GOT3 (cell line): ENCODE measurements at places on chromosomes 2 and 18.

- DNase-seq: no peak
Measured at GRCh38 chr2:5372141-5372540, 320.0 kb upstream of the SOX11 start.

- no peak for DNase-seq
Measured at GRCh38 chr18:64713284-64713683, 564.4 kb upstream of the LINC00305 start.

DNA sequence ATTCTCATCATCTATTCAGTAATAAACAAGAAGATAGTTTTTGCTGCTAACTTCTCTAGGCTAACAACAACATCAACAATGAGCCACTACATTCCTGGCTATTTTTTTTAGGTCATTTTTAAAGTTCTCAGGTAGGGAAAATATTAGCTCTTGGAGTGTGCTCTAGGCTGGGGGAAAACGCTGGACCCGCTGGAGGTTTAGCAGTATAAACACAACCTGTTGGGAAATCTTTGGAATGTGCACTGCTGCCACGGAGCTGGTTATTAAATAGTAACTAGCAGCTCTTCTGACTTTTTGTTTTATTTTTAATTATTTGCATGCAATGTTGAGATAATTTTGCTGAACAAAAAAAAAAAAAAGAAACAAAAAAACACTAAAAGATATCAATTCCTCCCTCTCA lies 892.1 kb upstream of the ACVR2A start:
- DNase-seq: no peak

- no peak for DNase-seq
Measured at GRCh38 chr2:126802774-126803433, 95.8 kb upstream of the TEX51 start.

DNA sequence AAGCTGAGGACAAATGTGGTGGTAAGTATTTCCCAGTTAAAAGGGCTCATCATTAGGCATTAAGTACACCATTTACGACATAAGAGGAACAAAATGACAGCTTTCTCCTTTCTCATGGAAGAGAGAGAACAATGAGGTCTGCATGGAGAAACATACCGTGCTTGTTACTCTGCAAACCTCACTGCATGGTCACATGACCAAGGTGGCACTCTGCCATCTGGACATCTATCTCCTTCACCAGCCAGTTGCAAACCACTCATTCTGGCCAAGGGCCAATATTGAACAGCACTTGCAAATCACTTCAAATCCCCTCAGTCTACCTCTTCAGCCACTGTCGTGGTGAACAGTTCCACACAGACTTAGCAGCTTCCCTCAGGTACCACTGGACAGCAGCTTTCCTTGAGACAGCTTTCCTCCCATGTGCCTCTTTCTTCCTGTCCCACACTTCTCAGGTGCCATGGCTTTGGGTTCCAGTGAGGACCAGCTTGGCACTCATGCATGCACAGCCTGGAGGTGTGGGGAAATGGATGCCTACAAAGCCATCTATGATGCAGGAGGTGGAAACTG lies 29.5 kb upstream of the DPP4 start:
- DNase-seq: no peak

GRCh38 chr2:117855886-117856285 lies 41.4 kb downstream of the DDX18 start:
- no peak for DNase-seq

DNA sequence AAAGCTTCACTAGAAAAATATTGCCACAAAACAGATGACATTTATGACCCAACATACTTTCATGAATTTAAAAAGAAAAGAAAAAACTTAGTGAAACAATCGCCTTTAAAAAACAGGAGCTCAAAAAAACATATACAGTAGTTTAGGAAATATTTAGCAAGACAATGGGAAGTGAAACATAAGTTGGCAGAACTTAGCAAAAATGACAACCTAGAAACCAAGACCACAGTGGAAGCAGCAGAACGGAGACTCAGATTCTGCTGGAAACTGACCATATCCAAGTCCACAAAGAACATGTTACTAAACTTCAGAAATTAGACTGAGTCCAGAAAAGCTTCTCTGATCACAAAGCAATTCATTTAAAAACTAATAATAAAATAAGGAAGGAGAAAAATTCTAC lies 41.8 kb upstream of the CTAGE1 start:
- DNase-seq: no peak

GRCh38 chr2:86628091-86628522 lies 4.4 kb upstream of the RNF103 start:
- no peak for DNase-seq

GRCh38 chr2:215590010-215590745 lies 154.3 kb upstream of the FN1 start:
- no peak for DNase-seq

DNA sequence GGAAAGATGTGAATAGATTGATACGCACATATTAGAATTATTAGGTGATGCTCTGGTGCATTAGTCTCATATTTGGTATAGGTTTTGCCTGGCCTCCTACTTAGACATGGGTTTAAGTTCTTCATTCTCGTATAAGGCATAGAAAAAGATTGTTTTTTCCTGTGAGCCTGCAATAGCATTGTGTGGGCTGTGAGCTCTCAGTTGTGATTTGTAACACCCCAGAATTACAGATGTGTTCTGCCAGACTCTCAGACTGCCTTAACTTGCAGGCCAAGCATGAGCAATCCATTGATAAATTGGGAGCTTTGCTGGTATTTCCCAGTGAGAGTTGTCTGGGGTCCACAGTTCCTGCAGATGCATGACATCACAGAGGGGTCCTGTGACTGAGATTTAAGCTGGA lies 95.7 kb downstream of the MAPRE2 start:
- no peak for DNase-seq

GRCh38 chr2:136444323-136444722 lies 321.0 kb upstream of the THSD7B start:
- DNase-seq: no peak

DNA sequence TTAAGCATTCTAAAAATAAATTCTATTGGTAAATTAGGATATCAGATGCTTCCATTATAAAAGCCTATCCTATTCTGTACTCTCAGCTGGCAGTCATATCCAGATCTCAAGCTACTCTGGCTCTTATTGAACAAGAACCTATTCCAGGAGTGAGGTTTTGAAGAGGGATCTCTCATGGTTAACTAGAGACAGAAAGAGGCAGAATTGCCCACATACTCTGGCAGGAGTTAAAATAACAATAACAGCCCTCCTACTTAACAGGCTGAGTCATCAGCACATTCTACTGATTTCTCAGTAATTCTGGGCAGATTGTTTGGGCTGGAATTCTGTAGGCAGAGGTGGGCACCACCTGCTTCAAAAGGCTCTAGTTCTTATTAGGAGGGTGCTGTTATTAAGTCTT lies 142.0 kb upstream of the UNC80 start:
- no peak for DNase-seq

DNA sequence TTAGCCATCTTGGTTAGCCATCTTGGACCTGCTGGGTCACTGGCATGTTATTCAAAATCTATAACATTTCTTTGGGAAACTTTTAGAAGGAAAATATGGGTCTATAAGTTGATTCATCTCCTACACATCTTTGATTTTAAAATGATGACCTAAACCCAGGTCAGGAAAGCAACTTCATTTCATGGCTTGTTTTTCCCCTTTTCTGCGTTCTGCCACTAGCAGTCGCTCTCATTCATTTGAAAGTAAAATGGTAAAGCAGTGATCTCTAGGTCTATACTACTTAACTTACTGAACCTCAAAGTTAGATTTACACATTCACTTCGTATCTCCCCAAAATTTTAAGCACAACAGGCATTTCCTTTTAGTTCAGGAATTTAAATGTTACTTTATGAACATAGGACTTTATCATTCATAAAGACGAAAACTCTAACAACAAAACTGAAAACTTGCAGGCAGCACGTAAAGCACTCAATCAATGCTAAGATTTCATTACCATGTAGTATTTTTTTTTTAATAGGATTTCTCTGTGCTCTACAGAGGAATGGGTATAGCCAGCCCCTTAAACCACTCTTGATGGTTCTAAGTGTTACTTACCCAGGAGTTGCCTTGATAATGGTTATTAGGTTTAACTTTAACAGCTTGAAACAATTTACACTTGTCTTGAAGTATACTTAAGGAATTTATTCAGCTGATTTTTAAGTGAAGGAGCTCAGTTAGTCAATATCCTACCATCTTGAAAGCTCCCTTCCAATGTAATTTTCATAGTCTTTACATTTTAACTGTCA lies 62.5 kb downstream of the GORASP2 start:
- DNase-seq: no peak

GRCh38 chr2:136765256-136766072 lies at the start of gene THSD7B:
THSD7B (plus strand) TSS chr2:136765545; CDS start chr2:136882179, 116,634 bp downstream.
- no peak for DNase-seq

DNA sequence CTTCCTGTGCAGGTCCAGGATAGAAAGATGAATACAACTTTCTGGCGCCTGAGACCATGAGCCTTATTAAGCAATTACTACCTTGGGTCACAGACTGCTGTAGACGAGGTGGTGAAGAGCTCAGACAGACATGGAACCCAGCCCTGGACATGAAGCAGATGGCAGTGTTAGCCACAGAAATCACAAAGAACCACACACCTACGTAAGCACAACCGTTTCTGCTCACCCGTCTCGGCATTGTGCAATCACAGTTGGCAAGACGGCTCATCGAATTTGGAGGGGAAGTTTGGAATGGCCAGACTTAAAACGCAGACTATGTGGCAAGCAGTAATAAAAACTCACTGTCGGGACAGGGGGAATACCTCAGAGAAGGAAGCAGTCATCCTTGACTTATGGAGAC lies 24.3 kb upstream of the ASPRV1 start:
- DNase-seq: no peak

DNA sequence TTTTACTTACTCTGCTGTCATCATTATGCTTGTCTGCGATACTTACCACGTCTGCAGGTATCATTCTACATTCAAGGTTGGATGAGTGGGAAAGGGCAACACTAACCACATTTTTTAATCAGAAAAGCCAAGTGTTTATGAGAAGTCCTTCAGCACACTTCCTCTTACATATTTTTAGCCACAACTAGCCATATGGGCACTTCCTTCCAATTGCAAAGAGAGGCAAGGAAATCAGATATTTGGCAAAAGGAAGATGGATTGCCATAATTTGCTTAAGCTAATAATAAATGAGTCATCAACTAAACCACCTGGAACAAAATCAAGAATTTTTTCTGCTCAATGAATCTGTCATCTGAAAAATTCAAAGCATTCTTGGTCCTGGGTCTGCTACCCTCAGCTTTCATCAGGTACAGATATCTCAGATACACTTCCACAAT lies 16.7 kb upstream of the MRO start:
- no peak for DNase-seq

DNA sequence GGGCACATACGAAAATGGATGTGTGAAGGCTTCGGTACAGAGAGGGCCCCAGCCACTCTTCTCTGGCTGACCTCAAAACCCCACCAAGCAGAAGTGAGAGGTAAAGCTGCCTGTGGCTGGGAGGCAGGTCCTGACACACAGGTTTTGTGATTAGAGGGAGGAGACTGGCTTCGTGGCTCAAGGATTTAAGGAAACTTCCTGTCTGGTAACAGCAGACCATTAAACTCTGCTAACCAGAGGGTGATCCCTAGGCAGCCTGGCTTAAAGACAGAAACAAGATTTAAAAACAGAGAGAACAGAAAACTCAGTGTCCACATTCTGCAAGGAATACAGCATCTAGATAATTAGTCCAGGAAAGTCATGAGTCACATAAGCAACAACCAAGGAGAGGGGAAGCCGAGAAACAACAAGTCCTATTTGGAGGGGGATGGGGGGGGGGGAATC lies 101.9 kb downstream of the NFATC1 start:
- no peak for DNase-seq

DNA sequence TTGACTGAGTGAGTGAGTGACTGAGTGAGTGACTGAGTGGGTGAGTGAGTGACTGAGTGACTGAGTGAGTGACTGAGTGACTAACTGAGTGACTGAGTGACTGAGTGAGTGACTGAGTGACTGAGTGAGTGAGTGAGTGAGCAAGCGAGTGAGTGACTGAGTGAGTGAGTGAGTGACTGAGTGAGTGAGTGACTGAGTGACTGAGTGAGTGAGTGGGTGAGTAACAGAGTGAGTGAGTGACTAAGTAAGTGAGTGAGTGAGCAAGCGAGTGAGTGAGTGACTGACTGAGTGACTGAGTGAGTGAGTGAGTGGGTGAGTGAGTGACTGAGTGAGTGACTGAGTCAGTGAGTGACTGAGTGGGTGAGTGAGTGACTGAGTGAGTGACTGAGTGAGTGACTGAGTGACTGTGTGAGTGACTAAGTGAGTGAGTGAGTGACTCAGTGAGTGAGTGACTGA lies 11.9 kb downstream of the MAL start:
- DNase-seq: no peak

GRCh38 chr18:519019-519879 lies 18.7 kb upstream of the COLEC12 start:
- DNase-seq: no peak

DNA sequence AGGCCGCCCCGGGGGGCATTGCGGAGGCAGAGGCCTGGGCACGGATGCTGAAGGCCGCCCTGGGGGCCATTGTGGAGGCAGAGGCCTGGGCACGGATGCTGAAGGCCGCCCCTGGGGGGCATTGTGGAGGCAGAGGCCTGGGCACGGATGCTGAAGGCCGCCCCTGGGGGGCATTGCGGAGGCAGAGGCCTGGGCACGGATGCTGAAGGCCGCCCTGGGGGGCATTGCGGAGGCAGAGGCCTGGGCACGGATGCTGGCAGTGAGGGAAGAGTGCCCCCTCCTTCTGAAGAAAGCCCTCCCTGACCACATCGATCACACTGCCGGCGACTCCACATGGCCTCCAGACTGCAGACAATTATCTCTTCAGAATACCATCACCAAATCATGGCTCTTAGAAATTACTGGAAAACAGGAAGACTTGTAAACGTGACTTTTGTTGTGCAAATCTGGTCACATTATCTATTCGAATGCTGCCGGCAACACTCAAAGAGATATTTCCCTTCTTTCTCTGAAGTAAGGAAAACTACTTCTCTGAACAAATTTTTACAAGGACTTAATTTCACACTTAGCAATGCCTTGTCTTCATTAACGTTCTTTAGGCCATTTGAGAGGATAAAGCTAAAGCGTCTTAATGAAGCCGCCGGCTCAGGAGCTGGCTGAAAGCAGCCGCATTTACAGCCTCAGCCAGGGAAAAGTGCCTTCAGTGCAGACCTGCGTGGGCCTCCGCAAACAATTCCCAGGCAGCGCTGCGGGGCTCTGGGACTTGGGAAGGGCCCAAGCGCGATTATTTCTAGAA lies 18.1 kb upstream of the SNTG2 start:
- no peak for DNase-seq

- DNase-seq: no peak
Measured at GRCh38 chr2:39618736-39619135, 47.0 kb upstream of the TMEM178A start.

GRCh38 chr2:29443151-29443550 lies 327.9 kb downstream of the CLIP4 start:
- DNase-seq: no peak
